Activated T-cell treated with anti-CD3 and anti-CD28 coated beads, Interleukin-2, amount 50 U/mL, for 4 hours (primary cell): ENCODE measurements at places on chromosomes 13 and 19.

DNA sequence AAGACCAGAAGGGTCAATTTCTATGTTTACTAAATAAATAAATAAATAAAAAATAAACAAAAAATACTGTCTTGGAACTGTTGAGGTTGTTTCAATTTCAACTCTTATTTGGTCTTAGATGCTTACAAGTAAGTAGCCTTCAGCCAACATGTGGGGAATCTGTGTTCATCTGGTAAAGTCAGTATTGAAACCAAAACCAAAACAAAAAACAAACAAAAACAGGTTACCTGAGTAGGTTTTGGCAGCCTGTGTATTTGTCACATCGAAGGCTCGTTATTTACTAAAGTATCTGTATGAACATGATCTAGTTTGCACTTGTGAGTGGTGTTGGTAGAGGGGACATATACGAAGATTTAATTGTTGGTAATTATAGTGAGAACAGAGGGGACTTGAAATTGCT, 471.5 kb downstream of the SLITRK5 start:
- no peak for DNase-seq

- no peak for DNase-seq
Measured at GRCh38 chr19:1307320-1307719, 21.6 kb downstream of the EFNA2 start.

GRCh38 chr19:18961767-18962620, 21.0 kb upstream of the HOMER3 start:
- DNase-seq = no peak

- no peak for DNase-seq
Measured at GRCh38 chr13:24215732-24216131, 55.2 kb downstream of the SPATA13 start.

- DNase-seq = no peak
Measured at GRCh38 chr19:19205416-19206410, 2.5 kb upstream of the NR2C2AP start.

GRCh38 chr19:9910625-9911024, 25.7 kb downstream of the OLFM2 start:
- DNase-seq = no peak

DNA sequence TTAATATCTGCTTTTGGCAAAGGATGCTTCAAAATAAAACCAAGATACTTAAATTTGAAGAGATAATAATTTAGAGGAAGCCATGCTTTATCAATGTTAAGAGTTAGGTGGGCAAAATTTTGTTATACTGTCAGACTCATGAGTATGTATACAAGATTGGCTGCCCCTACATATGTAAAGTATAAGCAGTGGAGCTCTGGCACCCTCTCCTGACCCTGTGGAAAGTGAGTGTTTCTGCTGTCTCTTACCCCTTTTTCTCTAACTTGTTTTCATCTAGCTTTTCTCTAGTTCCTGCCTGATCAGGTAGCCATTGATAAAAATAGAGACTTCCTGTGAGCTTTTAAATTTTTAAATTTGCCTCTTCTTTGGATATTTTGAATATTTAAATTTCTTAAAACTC, 710.9 kb upstream of the SPRY2 start:
- no peak for DNase-seq

- DNase-seq = no peak
Measured at GRCh38 chr13:31418186-31418585, 218.4 kb downstream of the B3GLCT start.

GRCh38 chr13:89574077-89574476, 1773.4 kb upstream of the MIR17HG start:
- no peak for DNase-seq

- no peak for DNase-seq
Measured at GRCh38 chr13:59261928-59262488, 901.7 kb downstream of the DIAPH3 start.

DNA sequence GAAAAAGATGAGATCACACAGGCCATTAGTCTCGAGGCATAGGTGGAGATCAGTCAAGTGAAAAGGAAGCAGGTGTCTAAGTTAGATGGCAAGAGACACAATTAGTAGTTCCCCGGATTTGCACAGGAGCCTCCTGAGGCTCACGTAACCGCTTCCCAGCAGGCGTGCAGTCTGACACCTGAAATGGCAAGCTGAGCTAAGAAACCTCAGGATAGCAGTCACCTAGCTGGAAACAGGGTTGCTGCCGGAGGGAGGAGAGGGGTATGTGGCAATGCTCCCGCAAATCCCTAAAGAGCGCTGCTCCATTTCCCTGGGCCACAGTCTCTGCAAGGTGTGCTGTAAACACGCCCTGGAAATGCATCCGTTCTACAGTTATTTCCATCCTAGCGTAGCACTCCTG, 1151.0 kb downstream of the DIAPH3 start:
- DNase-seq = no peak

DNA sequence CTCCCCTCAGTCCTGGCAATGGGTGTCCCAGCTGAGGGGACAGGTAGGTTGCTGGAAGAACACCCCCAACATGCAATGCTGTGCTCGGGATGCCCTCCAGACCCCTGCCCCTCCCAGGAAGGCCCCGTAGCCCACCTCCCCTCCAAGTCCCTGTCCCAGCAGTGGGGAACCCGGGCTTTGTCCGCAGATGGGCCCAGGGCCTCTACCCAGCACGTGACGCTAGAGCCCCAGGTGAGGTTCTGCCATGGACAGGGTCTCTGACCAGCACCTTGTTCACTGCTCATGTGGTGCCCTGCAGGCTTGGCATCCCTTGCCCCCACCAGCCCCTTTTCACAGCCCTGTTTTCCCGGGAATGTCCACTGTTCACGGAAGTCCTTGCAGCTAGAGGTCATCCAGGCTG, 220.0 kb upstream of the SGCG start:
- DNase-seq = no peak

DNA sequence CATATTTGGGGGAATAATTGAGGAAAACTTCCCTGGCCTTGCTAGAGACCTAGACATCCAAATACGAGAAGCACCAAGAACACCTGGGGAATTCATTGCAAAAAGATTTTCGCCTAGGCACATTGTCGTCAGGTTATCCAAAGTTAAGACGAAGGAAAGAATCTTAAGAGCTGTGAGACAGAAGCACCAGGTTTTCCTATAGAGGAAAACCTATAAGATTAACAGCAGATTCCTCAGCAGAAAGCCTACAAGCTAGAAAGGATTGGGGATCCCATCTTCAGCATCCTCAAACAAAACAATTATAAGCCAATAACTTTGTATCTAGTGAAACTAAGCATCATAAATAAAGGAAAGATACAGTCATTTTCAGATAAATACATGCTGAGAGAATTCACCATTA, 114.9 kb downstream of the PIBF1 start:
- DNase-seq = no peak

- DNase-seq = no peak
Measured at GRCh38 chr19:13022111-13022858, 27.0 kb downstream of the NFIX start.

GRCh38 chr19:46840498-46840942, 10.1 kb downstream of the AP2S1 start:
- peak; percentile 46 for DNase-seq

DNA sequence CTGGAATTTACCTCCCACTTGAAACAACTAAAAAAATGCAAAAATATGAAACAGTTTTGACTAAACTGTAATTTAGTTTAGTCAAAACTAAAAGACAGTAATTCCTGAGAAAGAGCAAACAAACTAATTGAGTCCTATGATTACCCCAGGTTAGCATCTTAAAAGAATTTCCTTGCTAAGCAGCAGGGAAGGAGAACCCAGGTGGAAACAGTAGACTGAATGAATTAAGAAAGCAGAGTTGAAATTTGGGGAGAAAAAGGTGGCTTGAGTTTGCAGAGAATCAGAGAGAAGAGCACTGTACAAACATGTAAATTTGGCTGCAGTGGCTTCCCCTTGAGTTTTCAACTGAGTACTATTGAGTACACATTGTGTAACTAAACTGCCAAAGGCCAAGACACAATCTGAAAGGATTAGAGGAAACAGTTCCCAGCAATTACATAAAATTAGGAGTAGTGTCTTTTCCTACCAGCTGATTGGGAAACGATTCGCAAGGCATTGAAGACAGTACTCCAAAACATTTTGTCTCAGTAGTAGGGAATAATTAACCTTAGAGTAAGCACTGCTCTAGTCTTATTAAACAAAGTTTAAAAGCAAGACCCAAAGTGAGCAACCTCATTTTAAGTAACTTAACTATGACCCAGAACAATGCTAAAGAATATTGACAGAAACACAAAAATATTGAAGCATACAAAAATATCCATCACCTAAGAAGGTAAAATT, 820.5 kb downstream of the DACH1 start:
- DNase-seq = no peak

- no peak for DNase-seq
Measured at GRCh38 chr19:29662604-29663404, 2.5 kb upstream of the PLEKHF1 start.

- DNase-seq = no peak
Measured at GRCh38 chr19:927351-927779, 1.5 kb downstream of the ARID3A start.

- no peak for DNase-seq
Measured at GRCh38 chr19:6070207-6070681, 40.1 kb downstream of the RFX2 start.

DNA sequence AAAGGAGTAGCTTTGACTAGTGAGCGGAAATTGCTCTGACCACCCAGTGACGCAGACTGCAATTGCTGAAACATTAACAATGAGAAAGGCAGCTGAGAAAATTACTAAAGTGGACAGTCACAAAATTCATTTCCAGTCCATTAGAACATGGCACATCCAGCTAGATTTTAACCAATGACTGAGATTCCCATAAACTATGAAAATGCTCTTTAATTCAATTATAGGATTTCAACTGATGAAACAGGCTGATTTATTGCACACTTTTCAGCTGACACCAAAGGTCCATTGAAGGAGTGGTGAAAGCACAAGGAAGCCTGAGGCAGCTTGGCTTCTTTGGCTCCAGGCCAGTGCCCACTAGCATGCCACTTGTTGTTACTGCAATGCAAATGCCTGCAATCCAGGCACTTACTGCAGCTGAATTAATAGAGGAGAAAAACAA, 933.4 kb downstream of the SLITRK6 start:
- no peak for DNase-seq

- no peak for DNase-seq
Measured at GRCh38 chr13:109576331-109576813, 210.0 kb downstream of the IRS2 start.

GRCh38 chr19:2271234-2272103, 10.5 kb downstream of the PEAK3 start:
- no peak for DNase-seq

- no peak for DNase-seq
Measured at GRCh38 chr19:15640904-15641597, 354 bp downstream of the CYP4F3 start.

GRCh38 chr13:50709058-50709457, 134.4 kb downstream of the DLEU7 start:
- DNase-seq = no peak

- DNase-seq = no peak
Measured at GRCh38 chr13:30884543-30884942, 21.5 kb upstream of the MEDAG start.

DNA sequence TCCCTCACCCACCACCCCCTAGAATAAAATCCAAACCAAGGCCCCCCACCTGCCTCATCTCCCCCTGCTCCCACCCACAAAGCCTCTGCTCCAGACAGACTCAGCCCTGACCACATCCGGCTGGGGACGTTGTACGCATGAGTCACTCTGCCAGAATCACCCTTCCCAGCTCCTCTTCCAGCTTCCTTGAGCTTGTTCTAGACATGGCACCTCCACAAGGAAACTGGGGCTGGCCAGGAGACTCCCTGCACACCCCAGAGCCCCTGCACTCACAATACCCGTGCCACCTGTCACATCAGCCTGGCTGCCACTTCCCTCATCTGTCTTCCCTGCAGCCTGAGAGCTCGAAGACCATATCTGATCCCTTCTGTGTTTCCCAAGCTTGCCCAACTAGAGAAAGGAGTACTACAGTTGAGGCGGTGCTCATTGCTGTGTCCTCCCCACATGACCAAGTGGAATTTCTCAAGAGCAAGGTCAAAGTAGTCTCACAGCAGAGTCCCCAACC, 9.7 kb downstream of the DEDD2 start:
- no peak for DNase-seq

DNA sequence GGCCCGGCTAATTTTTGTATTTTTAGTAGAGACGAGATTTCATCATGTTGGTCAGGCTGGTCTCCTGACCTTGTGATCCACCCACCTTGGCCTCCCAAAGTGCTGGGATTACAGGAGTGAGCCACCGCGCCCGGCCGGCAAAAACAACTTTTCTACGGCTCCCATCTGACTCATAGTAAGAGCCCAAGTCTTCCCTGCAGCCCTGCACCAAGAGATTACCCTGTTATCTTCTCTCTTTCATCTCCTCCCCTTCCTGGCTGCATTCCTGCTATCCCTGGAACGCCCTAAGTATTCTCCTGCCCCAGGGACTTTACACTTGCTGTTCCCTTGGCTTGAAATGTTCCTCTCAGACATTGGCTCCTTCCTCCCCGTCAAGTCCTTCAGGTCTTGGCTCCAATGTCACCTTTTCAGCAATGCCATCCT, 6.6 kb downstream of the AP2S1 start:
- DNase-seq = no peak

DNA sequence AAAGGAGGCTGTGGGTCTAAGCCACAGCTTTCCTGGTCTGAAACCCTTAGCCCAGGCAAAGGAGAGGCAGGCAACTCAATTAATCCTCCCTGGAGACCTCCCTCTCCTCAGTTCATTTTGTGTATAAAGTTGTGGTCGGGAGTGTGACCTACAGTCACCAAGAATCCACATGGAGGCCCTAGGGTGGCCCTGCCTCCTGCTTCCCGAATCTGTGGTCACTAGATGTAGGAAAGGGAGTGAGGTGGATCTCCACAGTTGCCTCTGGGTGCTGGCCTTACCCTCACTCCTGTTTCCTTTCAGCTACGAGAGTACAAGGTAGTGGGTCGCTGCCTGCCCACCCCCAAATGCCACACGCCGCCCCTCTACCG, 1.3 kb downstream of the RPL18A start:
- DNase-seq = no peak

DNA sequence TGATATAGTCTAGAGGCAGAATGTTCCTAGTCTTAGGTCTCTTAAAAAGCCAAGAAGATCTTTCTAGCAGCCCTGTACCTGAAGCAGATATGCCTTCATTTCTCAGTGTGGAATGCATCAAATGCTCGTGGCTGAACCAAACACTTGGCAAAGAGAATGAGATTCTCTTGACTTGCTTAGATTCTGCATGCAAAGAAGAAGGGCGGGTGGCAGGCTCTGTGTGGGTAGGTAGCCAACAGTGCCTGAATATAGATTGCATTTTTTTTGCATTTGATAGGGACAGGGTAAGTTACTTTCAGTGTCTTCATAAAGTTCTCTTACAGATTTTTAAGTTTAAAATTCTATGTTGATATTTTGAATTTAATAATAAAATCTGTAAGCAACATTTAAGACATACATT, 27.3 kb downstream of the IFT88 start:
- no peak for DNase-seq

GRCh38 chr19:3493651-3494050, 6.8 kb downstream of the DOHH start:
- no peak for DNase-seq

DNA sequence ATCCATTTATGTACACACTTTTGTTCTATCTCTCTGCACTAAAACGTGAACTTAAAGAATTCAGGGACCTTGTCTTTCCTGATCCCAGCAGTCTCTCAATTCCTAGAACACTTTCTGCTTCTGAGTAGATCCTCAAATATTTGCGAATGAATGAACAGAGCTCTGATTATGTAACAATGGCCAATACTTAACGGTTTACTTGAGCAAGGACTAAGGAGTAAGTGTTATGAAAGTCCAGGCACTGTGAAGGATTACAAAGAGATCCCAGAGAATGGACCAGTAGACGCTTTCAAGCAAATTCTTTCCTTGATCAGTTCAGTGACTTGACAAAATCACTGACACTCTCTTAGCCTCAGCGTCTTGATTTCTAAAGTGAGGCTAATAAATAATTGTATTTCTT, 514.5 kb upstream of the KLHL1 start:
- no peak for DNase-seq

- no peak for DNase-seq
Measured at GRCh38 chr13:61898207-61898606, 482.6 kb upstream of the PCDH20 start.
